ENCODE measurements at places on chromosomes 3 and 15. TPM values are rescaled to one million over a fixed set of nuclear protein-coding genes. Genes with fewer than 3 reads are reported as not detected.

GRCh38 chr15:34271493-34271892, 46.7 kb downstream of the EMC4 start:
- H3K27ac ChIP-seq: no peak overlapping the region
- no peaks in the 10 kb centered on the region for H3K36me3 ChIP-seq
- H3K4me3 ChIP-seq: no peak overlapping the region
- no peaks in the 10 kb centered on the region for H3K27me3 ChIP-seq
- H3K4me1 ChIP-seq: no peaks in the 10 kb centered on the region
- no peak for DNase-seq

DNA sequence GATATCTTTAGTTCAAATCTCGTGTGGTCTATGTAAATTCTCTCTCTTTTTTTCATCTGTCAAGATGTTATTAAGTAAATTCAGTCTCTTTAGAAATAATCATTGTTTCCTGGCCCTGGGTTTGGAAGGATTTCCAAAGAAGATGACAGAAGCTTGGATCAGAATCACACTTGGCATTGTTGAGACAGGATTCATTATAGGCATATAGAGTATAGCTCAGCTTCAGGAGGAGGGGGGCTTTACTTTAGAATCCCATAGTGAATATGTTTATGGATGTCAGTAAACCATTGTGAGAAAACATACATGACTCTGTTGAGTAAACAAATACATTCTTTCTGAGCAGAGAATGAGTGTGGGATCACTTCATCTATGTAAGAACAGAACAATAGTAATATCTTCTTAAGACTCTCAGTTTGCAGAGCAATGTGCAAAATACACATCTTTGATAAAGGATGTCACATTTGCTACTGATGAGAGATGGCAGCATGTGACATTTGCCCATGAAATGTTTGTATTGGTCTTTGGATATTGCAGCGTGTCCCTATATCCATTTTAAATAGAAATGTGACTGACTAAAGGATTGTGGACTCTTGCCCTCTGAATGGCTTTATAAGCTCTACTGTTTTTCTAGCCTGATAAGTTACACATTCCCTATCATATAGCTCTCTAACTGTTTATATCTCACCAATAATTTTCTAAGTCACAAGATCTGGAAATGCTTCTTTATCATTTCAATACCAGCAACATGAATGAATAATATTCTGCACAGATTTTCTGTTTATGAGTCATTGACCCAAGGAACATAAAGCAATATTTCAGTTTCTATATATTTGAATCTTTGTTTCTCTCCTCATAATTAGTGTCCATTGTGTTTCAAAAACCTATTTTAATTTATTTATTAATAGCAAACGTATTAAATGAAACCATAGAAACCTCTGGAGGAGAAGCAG, 95.6 kb upstream of the THRB start:
- H3K27me3 ChIP-seq: no peaks in the 10 kb centered on the region
- H3K4me1 ChIP-seq: peaks cover 34% of the 10 kb centered on the region
- no peak overlapping the region for H3K4me3 ChIP-seq
- H3K27ac ChIP-seq: no peak overlapping the region
- no peak for DNase-seq
- no peaks in the 10 kb centered on the region for H3K36me3 ChIP-seq

DNA sequence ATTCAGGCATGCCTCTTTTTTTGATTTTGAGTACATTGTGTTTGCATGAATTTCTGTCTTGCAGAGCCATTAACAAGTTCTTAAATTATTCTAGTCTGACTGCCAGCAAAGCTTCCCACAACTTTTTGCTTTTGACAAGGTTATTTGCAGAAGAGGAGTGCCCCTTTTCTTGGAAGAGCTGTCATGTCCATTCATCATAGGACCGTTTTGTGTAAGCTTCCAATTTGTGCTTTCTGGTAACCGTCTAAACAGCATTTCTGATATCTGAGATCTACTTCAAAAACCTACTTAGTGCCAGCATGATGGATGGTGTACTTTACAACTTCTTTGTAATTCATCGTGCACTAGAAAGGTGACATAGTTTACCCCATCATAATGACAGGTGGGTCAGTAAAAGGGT, 379.7 kb downstream of the NAALADL2 start:
- no peaks in the 10 kb centered on the region for H3K36me3 ChIP-seq
- no peak overlapping the region for H3K27ac ChIP-seq
- no peaks in the 10 kb centered on the region for H3K27me3 ChIP-seq
- no peak for DNase-seq

- H3K4me3 ChIP-seq: no peak overlapping the region
- DNase-seq: peak; percentile 34
- H3K4me1 ChIP-seq: no peaks in the 10 kb centered on the region
- no peak overlapping the region for H3K27ac ChIP-seq
- no peaks in the 10 kb centered on the region for H3K27me3 ChIP-seq
Measured at GRCh38 chr3:197447057-197447456, 108.7 kb downstream of the BDH1 start.

DNA sequence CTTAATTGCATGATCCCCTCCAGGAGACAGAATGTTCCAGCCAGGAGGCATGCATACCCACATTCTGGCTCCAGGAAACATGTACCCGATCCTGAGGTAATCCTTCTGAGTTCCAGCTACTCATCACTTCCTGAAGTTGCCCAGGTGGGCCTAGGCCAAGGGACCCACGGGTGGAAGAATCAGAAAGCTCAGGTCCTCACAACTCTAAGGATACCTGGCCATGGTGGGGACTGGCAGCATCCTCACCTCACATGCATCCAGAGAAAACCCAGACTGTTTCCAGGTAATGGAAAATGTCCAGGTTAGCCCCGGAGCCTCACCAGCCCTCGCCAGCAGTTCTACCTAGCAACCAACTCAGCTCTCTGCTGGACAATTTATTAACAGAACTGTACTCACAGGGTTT, 78.2 kb downstream of the DAPK2 start:
- no peak for DNase-seq
- no peaks in the 10 kb centered on the region for H3K27me3 ChIP-seq
- no peaks in the 10 kb centered on the region for H3K36me3 ChIP-seq
- no peak overlapping the region for H3K4me3 ChIP-seq

- no peaks in the 10 kb centered on the region for H3K4me1 ChIP-seq
- H3K27ac ChIP-seq: peak overlapping the region; percentile 82
- peaks cover 7% of the 10 kb centered on the region for H3K36me3 ChIP-seq
- no peaks in the 10 kb centered on the region for H3K27me3 ChIP-seq
- H3K4me3 ChIP-seq: peak overlapping the region; percentile 28
Measured at GRCh38 chr3:152301745-152302181, 33.0 kb downstream of the MBNL1 start.

- DNase-seq: peak; percentile 46
- peaks cover 80% of the 10 kb centered on the region for H3K4me1 ChIP-seq
- H3K27ac ChIP-seq: peak overlapping the region; percentile 62
Measured at GRCh38 chr15:74785194-74786032, 3.5 kb downstream of the CSK start.

GRCh38 chr3:61060411-61060861, 190.8 kb downstream of the FHIT start:
- H3K36me3 ChIP-seq: no peaks in the 10 kb centered on the region
- H3K27me3 ChIP-seq: no peaks in the 10 kb centered on the region
- no peak overlapping the region for H3K4me3 ChIP-seq
- DNase-seq: no peak
- H3K27ac ChIP-seq: no peak overlapping the region
- no peaks in the 10 kb centered on the region for H3K4me1 ChIP-seq

DNA sequence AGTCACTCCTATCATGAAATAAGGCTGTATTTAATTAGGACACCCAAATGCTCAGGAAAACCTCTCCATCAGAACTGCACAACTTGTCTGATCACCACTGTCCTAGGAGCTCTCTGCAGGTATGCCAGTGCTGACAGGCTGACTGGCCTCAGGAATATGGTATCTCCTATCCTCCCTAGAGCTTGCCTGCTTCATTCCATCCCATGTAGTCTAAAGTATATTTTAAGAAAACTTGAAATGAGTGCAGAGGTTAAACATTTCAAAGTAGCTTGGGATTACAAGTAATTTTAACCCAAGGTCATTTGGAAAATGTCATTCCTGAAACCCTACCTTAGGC, 23.7 kb downstream of the FILIP1L start:
- DNase-seq: no peak
- no peak overlapping the region for H3K4me3 ChIP-seq
- H3K27ac ChIP-seq: no peak overlapping the region
- no peaks in the 10 kb centered on the region for H3K27me3 ChIP-seq
- peaks cover 6% of the 10 kb centered on the region for H3K4me1 ChIP-seq

- no peak overlapping the region for H3K4me3 ChIP-seq
- DNase-seq: no peak
- H3K4me1 ChIP-seq: no peaks in the 10 kb centered on the region
- H3K27ac ChIP-seq: no peak overlapping the region
- no peaks in the 10 kb centered on the region for H3K27me3 ChIP-seq
Measured at GRCh38 chr3:3087279-3087678, 22.9 kb downstream of the IL5RA start.

DNA sequence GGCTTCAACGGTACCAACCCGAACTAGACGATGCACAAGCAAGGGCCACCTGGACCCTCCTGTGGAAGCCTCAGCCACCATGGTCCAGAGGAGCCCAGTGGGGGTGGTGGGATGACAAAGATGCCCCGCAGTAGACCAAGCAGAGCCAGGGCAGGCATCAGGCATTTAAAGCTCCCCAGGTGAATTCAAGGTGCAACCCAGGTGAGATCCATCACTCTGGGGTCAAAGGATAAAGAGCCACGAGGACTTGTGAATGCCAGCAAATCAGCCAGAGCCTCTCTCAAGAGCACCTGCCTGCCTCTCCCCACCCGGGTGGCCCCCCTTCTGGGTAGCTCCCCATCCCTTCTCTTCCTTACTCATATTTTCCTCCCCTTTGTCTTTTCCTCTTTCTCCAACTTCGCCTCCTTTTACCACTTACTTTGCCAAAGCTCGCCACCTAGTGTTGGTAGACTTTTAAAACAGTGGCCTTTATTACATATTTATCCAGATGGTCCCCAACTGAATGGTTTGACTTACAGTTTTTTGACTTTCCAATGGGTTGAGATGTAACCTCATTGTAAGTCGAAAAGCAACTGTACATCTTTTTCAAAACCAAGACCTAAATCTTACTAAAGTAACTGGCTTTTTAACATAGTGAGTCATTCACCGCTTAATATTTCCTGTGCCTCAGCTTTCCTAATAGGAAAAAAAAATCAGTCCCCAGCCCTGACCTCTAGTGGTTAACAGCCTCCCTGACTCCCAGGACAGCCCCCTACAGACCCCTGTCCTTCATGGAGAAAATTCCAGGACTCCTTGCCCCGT, 18.8 kb downstream of the PLA2G4F start:
- H3K27ac ChIP-seq: no peak overlapping the region
- DNase-seq: peak; percentile 28
- H3K27me3 ChIP-seq: no peaks in the 10 kb centered on the region
- H3K4me3 ChIP-seq: no peak overlapping the region
- H3K36me3 ChIP-seq: no peaks in the 10 kb centered on the region
- no peaks in the 10 kb centered on the region for H3K4me1 ChIP-seq

DNA sequence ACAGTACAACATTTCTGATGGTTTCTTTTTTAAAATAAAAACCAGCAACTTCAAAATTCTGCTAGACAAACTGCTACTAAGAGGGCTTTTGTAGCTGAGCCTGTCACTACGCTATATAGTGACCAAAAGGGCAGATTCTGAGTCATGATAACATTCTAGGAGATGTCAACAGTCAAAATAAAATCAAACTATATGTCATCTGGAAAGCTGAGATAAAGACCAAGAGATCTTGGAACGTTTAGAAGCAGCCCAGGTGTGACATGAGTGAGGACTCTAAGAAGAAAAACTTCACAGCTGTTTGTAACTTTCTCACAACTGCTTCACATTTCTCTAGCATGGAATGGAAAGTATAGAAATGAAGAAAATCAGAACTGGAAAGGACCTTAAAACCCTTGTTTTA, 84.6 kb downstream of the FILIP1L start:
- DNase-seq: no peak
- no peaks in the 10 kb centered on the region for H3K27me3 ChIP-seq
- H3K4me3 ChIP-seq: no peak overlapping the region
- no peaks in the 10 kb centered on the region for H3K36me3 ChIP-seq
- no peak overlapping the region for H3K27ac ChIP-seq

DNA sequence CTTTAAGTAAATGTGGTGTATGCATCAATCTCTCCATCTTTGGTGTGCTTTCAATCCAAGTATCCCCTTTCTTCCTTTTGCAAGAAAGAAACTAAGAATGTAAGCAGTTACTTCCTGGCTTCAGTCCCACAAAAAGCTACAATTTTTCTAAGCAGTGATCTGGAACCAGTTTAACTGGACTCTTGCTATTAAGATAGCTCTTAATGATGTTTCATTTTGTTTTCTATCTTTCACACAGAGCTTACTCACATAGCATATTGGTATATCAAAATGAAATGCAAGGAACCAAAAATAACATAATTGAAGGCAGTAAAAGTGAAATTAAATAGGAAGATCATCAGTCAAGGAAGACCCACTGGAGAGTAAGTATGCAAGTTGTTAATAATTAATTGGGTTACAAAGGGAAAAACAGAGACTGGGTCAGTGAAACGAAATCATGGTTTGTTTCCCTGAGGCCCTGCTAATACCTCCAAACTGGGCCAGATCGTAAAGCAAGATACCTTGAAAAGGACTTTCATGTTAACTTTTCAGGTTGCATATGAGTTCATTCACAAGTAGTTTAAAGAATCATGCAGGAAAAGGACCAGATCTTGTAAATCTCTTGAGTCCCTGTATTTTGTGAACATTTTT, 41.9 kb downstream of the GPR160 start:
- no peaks in the 10 kb centered on the region for H3K27me3 ChIP-seq
- DNase-seq: no peak
- H3K4me3 ChIP-seq: no peak overlapping the region
- H3K4me1 ChIP-seq: no peaks in the 10 kb centered on the region
- no peak overlapping the region for H3K27ac ChIP-seq
- peaks cover 4% of the 10 kb centered on the region for H3K36me3 ChIP-seq

GRCh38 chr15:66165856-66166255, 87.7 kb downstream of the MEGF11 start:
- H3K4me1 ChIP-seq: no peaks in the 10 kb centered on the region
- no peaks in the 10 kb centered on the region for H3K36me3 ChIP-seq
- no peaks in the 10 kb centered on the region for H3K27me3 ChIP-seq
- DNase-seq: no peak

CSTA gene
- 9.9 TPM for polyA plus RNA-seq

CHRFAM7A gene
- 2.1 TPM for polyA plus RNA-seq

PIERCE2 gene
- polyA plus RNA-seq: 20.4 TPM

FGF12 gene
- polyA plus RNA-seq: 0.32 TPM

MORC1 gene
- not detected for polyA plus RNA-seq

All from sigmoid colon (tissue), 7 donors.